Non-pigmented ciliary epithelial cell (primary cell): ENCODE measurements at places on chromosomes 11 and 22.

- no peak for DNase-seq
Observed at GRCh38 chr11:16879690-16880089, 134.5 kb downstream of the PLEKHA7 start.

GRCh38 chr11:71843858-71844257 is 10.9 kb downstream of the DEFB108B start:
- DNase-seq: no peak

DNA sequence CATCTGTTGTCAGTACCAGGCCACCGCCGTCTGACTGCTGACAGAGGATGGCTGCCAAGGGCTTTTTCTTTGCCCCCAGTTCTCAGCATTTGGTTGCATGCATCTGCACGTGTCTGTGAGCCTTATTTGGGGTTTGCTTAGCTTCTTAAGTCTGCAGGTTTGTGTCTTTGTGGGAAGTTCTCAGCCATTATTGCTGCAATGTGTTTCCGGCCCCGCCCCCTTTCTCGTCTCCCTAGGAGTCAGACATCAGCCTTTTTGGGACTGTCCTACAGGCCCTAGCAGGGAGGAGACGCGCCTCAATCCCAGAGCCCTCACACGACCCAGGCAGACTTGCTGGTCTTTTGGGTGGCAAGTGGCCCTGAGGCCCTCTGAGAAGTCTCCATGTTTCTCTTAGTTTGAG is 8.0 kb downstream of the MOB2 start:
- DNase-seq: no peak

DNA sequence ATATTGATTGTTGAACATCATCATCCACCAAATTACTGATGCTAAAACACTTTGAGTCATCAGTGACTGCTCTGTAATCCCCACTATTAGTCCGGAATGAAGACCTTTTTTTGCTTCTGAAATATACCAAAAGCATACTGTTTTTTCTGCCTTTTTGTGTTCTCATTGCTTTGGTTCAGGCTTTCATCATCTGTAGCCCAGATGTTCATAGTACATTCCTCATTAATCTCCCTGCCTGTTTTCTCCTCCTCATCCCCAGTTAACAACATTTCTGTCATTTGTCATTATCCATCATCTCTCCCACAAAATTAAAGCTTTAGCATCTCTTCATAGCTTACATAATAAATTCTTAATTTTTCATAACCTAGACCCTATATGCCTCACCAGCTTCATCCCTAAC is 9.2 kb downstream of the CEP57 start:
- DNase-seq: no peak

GRCh38 chr11:69010361-69010891 is 2.6 kb downstream of the MRGPRF start:
- DNase-seq: no peak

GRCh38 chr11:113178381-113179070 is 135.9 kb upstream of the TTC12 start:
- DNase-seq: no peak

- no peak for DNase-seq
Observed at GRCh38 chr22:39617342-39617741, 46.8 kb downstream of the CACNA1I start.

GRCh38 chr22:39318507-39319283 is 728 bp downstream of the RPL3 start:
- DNase-seq: no peak

DNA sequence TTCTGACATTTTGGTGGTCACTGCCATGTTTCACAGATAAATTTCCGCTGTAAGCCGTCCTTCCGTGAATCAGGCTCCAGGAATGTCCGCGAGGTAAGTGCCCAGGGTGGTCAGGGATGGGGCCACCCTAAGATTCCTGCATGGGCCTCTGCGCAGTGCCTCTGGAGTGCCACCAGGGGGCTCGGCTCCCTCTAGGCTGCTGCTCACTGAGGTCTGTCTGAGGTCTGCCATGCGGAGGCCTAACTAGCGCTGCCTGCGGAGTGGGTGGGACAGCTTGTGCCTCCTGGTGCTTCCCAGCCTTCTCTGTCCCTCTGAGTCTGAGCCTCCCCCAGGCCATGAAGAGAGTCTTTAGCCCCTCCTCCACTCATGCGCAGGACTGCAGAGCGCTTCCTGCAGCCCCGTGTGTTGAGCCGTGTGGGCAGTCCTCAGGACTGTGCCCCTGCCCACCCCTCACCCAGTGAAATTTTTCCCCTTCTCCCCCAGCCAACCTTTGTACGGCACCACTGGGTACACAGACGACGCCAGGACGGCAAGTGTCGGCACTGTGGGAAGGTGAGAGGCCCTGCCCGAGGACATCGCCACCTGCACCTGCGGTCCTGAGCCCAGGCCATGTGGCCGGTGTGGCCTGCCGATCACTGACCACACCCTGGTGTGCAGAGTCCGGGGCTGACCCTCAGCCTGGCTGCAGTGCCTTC is 11.9 kb upstream of the MDK start:
- DNase-seq: no peak

GRCh38 chr11:13207270-13207664 is 70.3 kb upstream of the BMAL1 start:
- DNase-seq: no peak

DNA sequence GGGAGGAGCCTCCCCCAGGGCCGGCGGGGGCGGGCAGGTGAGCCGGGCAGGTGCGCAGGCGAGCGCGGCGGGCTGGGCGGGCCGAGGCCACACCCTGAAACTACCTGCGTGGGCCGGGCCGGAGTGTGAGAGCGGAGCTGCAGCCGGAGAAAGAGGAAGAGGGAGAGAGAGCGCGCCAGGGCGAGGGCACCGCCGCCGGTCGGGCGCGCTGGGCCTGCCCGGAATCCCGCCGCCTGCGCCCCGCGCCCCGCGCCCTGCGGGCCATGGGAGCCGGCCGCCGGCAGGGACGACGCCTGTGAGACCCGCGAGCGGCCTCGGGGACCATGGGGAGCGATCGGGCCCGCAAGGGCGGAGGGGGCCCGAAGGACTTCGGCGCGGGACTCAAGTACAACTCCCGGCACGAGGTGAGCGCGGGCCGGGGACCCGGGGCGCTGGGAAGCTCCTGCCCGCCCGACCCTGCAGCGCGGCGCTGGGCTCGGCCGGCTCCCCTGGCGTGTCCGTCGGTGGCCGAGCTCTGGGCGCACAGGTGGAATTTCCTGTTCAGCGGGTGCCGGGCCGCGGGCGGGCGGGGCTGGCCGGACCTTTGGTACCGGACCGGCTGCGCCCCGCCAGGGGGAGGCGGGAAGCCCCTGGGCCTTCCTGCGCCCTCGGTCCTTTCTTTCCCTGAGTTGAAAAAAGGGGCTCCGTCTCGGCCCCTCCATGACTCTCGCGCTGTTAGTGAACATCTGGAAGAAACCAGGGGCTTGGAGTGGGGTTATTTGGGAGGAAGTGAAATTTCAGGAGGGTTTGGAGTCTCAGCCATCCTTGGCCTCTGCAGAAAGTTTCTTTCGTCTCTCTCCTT is at the start of gene ST14:
Gene ST14 (plus strand): TSS at position 126 of the 841 bp plus-strand sequence. CDS start 198 bp downstream, at position 324.
- DNase-seq: no peak

DNA sequence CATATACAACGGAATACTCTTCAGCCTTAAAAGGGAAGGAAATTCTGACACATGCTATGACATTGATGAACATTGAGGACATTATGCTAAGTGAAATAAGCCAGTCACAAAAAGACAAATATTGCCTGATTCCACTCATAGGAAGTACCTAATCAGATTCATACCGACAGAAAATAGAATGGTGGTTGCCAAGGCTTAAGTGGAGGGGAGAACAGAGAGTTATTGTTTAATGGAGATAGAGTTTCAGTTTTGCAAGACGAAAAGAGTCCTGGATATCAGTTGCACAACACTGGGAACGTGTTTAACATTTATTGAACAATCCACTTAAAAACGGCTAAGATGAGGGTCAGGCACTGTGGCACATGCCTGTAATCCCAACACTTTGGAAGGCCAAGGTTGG is 45.6 kb upstream of the HIPK3 start:
- DNase-seq: no peak

- DNase-seq: no peak
Observed at GRCh38 chr11:131618201-131618600, 247.8 kb downstream of the NTM start.

DNA sequence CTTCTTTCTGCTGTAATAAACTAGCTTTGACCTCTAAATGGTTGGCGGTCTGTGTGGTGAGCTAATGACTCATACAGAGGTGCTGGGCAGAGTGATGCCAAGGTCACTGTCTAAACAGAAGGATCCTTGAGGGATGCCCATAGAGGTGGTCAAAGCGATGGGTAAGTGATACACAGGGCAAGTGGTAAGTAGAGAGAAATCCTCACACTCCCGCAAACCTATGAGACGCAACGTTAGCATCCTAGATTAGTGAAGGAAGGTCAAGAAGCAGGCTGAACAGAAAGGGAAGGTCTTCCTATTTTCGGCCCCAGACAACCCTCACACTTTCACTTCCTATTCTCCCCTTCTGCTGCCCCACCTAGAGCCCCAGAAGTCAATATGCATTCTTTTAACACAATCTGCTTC is 65.6 kb upstream of the SESN3 start:
- no peak for DNase-seq

DNA sequence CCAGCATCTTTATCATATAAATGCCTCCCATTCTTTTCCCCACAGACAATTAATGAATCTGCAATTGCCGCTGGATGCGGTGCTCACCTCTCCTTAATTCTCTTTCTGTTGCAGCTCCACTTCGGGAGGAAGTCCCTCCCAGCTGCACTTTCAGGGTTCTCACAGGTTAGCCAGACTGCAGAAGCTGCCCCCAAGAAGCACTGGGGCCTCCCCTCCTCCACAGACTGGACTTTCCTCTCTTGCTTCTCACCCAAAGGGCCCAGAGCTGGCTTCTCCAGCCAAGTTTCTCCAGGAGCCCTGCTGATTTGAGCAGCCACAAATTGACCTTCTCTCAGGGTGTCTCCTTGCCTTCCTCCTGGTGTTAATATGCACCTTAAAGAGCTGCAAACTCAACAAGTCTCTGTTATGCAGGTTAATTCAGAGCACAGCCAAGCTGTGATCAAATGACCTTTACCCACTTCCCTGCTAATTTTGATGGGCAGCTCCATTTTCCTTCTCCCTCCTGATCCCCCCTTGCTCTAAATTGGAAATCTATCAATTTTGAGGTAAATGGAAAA is 298.9 kb downstream of the BUD13 start:
- no peak for DNase-seq

DNA sequence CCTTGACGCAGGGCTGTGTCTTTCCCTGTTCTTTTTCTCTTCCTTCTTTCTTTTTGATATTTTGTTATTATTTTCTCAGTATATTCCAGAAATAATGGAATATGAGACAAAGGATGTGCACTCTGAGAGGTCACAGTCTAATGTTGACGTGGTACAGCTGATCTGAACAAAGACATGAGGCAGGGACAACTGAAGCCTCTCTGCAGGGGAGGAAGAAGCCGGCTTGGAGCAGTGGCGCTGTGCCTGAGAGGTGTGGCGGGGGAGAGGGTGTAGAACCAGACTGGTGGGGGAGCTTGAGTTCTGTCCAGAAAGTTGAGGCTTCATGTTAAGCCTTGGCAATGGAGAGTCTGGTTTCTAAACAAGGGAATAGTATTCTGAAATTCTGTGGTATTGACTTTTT is 34.7 kb downstream of the ADAMTS15 start:
- no peak for DNase-seq

DNA sequence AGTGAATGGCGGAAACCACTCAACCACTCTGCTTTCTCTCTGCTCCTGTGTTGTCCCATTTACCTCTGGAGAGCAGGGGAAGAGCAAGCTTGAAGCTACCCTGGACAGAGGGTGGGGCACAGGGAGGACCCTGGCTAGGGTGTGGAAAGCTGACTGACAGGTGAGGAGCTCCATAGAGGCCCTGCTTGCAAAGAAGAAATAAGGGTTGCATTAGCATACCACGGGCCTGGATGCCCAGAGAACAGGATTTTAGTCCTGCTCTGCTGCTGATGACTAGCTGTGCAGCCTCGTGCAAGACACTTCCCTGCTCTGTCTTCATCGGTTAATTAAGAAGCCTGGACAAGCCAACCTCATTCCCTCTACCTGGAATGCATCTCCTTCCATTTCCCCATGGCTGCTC is 135.0 kb downstream of the BUD13 start:
- no peak for DNase-seq

DNA sequence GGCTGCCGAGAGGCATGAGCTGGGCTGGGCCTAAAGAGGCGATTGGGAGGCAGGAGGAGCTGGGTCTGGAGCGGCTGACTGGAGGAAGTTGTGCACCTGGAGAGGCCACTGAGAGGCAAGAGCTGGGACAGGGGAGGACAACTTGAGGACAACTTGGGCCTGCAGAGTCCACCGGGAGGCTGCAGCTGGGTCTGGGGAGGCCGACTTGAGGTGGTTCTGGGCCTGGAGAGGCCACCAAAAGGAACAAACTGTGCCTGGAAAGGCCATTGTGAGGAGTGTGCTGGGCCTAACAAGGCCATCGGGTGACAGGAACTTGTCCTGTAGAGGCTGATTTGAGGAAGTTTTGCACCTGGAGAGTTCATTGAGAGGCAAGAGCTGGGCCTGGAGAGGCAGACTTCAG is 41.5 kb downstream of the OR4C45 start:
- DNase-seq: no peak

DNA sequence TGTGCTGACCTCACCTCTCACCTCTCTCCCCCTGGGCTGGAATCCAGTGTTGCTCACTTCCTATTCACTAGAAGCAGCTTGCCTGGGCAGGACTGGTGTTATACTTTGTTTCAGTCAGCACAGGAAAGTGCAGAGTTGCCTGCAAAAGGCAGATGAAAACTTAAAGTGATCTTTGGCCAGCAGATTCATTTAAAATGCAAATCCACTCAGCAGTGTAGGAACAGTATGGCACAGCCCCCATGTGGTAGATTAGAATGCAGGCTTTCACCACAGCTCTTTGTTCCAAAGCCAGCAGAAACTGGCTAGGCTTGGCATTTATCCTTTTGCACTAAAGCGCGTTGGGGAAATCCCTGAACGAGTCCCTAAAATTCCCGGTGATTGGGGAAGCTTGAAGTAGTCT is 301.2 kb downstream of the OR4C45 start:
- no peak for DNase-seq

GRCh38 chr22:24947383-24947782 is 889 bp upstream of the LHFPL7 start:
- no peak for DNase-seq

DNA sequence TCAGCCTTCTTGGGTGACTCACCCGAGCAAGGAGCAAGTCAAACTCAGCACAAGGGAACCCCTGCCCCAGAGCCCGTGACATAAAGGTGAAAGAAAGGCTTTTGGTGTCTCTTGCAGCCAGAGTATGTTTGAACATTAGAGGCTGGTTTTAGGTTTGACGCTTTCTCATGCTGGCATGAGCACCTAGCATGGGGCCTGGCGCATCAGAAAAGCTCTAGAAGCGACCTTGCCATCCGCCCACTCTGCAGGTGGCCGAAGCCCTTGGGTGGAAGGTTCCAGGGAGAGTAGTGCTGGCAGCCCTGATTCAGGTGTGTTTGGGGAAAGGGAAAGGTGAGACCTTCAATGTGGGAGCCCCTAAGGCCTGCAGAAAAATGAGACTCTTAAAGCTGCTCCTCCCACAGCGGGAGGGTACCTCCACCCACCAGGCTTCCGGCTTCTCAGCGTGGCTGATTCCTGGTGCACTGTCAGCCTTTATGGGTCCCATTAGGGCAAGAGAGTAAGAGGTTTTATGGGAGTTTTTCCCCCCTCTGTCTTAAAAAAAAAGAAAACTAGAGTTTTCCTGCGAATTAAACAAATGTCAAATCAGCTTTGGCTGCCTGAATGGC is 88.4 kb downstream of the GRIK4 start:
- DNase-seq: no peak

- no peak for DNase-seq
Observed at GRCh38 chr11:102813484-102813883, 15.5 kb upstream of the MMP1 start.

GRCh38 chr22:43681731-43682360 is 130.3 kb downstream of the EFCAB6 start:
- no peak for DNase-seq
